ENCODE measurements at places on chromosomes 2 and 18.
A peak's percentile ranks its signal among the peaks of the same experiment; 100 is the strongest.

GRCh38 chr2:20456636-20457426, 10.0 kb downstream of the RHOB start:
- peak; percentile 40 for DNase-seq

DNA sequence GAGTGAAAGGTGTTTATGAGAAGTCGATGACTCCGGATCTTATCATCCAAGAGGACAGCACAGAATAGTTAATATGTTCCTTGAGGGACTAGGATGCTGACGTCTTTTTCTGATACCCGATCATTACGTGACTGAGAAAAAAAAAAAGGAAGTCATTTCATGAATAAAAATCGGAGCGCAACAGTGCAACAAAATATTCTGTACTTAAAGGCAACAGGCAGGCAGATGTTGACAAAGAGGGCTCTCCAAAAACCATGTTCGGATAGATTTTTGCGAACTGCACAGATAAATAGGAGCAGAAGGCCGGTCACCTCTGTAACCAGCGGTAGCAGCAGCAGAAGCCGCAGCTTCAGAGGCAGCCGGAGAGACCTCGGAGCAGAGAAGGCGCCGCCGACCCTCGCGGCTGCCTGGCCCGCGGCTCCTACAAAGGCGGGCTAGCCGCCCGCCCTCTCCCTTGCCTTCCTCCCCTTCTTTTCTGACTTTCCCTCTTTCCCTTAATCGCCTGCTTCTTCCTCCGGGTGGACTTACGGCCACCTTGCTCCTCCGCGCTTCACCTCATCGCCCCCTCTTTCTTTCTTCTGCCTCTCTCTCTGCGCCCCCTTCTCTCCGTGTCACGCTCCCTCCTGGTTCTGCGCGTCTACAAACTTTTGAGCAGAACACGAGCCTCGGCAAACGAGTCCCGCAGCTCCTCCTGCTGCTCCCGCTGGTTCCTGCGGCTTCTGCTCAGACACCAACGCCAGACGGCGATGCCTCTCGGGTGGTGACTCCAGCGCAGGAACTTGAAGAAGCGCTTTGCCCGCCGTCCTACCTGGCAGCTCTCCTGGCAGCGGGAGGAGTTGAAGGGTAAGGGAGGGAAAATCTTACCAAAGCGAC, at the start of gene ADCYAP1:
ADCYAP1 (plus strand) TSS at position 654 of the 873 bp plus-strand sequence. CDS start 516 bp downstream, outside the sequence.
- DNase-seq: peak; percentile 32

GRCh38 chr2:86012007-86012712, 93.5 kb downstream of the POLR1A start:
- DNase-seq: no peak

DNA sequence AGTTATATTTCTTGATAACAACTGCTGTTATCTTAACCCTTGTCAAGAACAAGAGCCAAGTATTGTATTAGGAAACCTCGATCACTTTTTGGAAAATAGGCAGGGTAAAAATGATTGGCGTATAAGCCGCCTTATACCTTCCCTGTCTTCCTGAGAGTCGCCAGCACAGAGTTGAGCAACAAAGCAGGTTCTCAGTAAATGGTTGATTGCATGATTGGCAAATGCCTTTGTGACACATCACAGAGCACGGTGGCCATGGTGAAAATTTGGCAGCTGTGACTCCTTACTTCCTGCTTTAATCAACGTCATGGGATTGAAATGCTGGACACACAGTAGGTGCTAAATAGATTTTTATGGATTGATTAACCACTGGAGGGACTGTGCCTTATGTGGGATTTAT, 3.9 kb upstream of the KLHL29 start:
- DNase-seq: no peak

Data from GM13976 (cell line).